CD4-positive, alpha-beta T cell treated with Interleukin-6 at 100 ng/mL for 8 hours (primary cell): ENCODE measurements at places on chromosomes 6 and 20.
A peak's percentile ranks its signal among the peaks of the same experiment; 100 is the strongest.

- DNase-seq, result no peak
Observed at GRCh38 chr6:4503700-4504099, 272.5 kb upstream of the CDYL start.

GRCh38 chr6:31204751-31205145 lies 34.3 kb upstream of the POU5F1 start:
- DNase-seq, result no peak

DNA sequence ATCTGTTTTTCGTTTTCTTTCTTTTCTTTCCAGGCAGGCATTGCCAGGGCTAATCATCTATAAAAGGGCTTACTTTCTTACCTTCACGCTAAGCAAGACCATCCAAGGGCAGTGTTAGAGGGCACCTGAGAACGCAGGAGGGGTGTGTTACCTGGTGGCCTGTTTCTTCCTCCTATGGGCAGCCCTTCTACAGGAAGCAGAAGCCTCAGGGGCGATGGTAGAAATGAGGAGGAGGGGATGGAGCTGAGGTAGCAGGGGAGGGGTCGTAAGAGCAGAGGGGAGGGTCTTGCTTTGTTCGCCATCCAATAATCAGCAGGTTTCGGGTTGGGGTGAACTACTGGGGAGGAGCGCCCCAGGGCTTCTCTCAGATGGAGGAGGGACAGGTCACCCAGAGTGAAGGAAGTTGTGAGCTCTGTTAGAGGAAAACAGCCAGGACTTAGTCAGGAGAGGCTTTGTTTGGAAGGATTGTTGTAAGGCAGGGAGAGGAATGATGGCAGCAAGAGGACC lies 1.5 kb upstream of the CCR6 start:
- DNase-seq, result no peak

DNA sequence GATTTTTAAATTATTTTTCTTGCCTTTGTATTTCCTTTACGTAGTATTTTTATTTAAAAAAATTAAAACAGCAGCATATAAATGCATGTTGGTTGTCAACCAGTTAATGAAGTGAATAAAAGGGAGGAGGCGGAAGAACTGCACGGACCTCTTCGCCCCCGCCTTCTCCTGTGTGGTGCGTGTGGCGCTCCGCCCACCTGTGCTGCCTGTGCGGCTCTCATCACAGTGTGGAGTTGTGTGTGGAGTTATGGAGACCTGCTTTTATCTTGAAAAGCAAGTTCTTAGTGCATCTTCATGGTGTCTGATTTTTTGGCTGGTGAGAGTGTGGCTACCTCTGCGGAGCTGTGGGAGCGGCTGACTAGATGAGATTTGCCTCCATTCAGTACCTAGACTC lies 58.4 kb downstream of the PTPN1 start:
- no peak for DNase-seq

GRCh38 chr6:75601304-75602245 lies at the start of gene SENP6:
Gene SENP6 (plus strand): TSS chr6:75601880. CDS start chr6:75602525, 645 bp downstream.
- peak; percentile 68 for DNase-seq

DNA sequence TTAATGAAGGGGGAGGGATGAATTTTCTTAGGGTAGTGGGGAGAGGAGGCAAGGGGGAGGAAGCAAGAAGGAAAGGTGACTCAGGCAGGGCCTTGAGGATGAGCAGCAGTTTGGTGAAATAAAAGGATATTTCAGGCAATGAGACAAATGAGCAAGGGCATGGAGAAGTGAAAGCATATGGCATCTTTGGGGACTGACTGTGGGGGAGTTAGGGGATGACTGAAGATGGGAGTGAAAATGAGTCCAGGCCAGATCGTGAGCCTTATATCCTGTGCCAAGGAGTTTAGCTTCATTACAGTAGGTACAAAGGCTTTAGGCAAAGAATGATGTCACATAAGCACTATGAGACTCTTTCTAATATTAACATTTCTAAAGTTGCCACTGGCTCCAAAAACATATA lies 51.9 kb downstream of the ILRUN start:
- no peak for DNase-seq

GRCh38 chr20:5650280-5650691 lies 99.9 kb upstream of the SHLD1 start:
- DNase-seq, result no peak

GRCh38 chr6:75084872-75085381 lies 120.9 kb downstream of the COL12A1 start:
- DNase-seq, result no peak

GRCh38 chr6:117359581-117359980 lies 66.2 kb downstream of the ROS1 start:
- DNase-seq, result no peak

DNA sequence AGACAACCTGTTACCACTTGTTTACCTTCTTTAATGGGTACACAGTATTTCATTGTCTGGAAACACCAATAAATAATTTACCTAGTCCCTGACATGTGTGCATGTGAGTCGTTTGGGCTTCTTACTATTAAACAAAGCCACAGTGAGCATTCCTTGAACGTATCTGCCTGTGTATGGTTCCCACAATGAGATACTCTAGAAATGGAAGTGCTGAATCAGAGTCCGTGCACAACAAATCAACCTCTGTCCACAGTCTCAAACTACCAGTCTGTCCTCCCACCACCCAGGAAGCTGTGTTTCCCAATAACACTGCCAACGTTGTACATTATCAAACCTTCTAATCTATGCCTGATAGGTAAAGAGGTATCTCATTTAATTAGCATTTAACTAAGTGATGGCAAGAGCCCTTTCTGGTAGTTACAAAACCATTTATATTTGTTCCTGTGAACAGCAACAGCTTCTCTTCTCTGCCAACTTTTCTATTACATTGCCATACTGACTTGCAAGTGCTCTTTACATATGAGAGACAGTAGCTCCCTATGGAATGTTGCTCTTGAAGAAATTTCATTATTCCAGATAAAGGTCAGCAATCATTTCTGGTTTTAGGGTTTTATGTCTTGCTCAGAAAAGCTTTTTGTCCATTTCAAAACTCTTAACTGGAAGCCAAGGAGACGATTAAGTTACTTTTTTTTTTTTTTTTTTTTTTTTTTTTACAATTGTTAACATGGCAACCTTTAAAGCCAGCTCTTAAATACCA lies 14.7 kb downstream of the JAG1 start:
- DNase-seq, result no peak

DNA sequence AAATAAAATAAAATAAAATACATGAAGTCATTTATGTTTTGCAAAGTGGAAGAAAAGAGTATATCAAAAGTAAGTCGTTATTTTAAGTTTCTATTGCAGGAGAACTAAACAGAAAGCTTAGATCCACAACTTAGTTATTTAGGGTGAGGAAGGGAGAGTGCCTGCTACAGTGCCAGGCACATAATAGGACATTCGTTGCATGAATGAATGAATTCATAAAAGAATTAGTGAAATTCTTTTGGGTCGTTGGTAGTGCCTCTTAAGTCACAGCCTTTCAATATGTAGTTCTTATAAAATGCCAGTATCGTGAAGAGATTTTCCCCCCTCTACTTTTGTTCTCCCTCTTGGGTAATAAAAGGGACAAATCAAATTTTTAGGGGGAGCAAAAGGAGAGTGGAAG lies 29.1 kb downstream of the SF3B5 start:
- no peak for DNase-seq

- no peak for DNase-seq
Observed at GRCh38 chr6:34489207-34489805, 23.4 kb downstream of the PACSIN1 start.
